ENCODE measurements at places on chromosomes 1 and 21. TPM values are rescaled to one million over a fixed set of nuclear protein-coding genes. Genes with fewer than 3 reads are reported as not detected.

Gene CFHR3
- not detected for total RNA-seq

Gene TP53BP2
- 38.5 TPM for total RNA-seq

Gene CASQ1
- total RNA-seq = not detected

Gene FOXD2
- total RNA-seq = 0.52 TPM

Gene NPPB
- not detected for total RNA-seq

Gene UTS2
- total RNA-seq = not detected

Gene ITLN1
- total RNA-seq = not detected

Gene EXO5
- 20.9 TPM for total RNA-seq

Gene LDLRAD1
- total RNA-seq = not detected

Gene LCA5L
- total RNA-seq = 1.4 TPM

Gene TLCD4
- total RNA-seq = 6.0 TPM

Gene FCER1A
- not detected for total RNA-seq

Gene KIF14
- total RNA-seq = 13.5 TPM

Gene GPR89B
- total RNA-seq = 15.2 TPM

Gene TBCE
- total RNA-seq = 32.9 TPM

Gene CLCA4
- not detected for total RNA-seq

Gene REN
- not detected for total RNA-seq

Gene OR10J1
- not detected for total RNA-seq

Gene BATF3
- 6.5 TPM for total RNA-seq

Gene TEX38
- not detected for total RNA-seq

Gene HS2ST1
- 17.6 TPM for total RNA-seq

Gene TNFSF4
- 0.21 TPM for total RNA-seq

Gene SLC6A9
- total RNA-seq = 9.6 TPM

Gene TRIM45
- total RNA-seq = 0.92 TPM

Gene CELA2B
- not detected for total RNA-seq

Gene TMPRSS15
- total RNA-seq = 1.4 TPM

Gene MAN1C1
- 0.95 TPM for total RNA-seq

Gene CMPK1
- total RNA-seq = 137 TPM

Gene ACTN2
- total RNA-seq = not detected

Gene OR2L5
- total RNA-seq = not detected

Gene FOXE3
- not detected for total RNA-seq

Gene ACTL8
- total RNA-seq = 0.06 TPM

Gene IFNAR2
- total RNA-seq = 7.9 TPM

Data from H4 (cell line).